ENCODE measurements at places on chromosomes 7 and 10. TPM values are rescaled to one million over a fixed set of nuclear protein-coding genes. Genes with fewer than 3 reads are reported as not detected.

The SUGCT gene
- total RNA-seq = 0.94 TPM

The LZTS2 gene
- total RNA-seq = 41.3 TPM

The PSPH gene
- 23.3 TPM for total RNA-seq

The CNNM1 gene
- total RNA-seq = 22.8 TPM

The WNT8B gene
- total RNA-seq = not detected

The EBF3 gene
- 0.20 TPM for total RNA-seq

The MKX gene
- total RNA-seq = not detected

The ZCWPW1 gene
- total RNA-seq = 1.6 TPM

The PNLIPRP3 gene
- 0.03 TPM for total RNA-seq

The NUTM2E gene
- total RNA-seq = 0.43 TPM

The SPDYE9 gene
- total RNA-seq = not detected

The GIMAP7 gene
- total RNA-seq = not detected

The ZNF487 gene
- 6.7 TPM for total RNA-seq

The BAMBI gene
- total RNA-seq = 9.7 TPM

The PRSS1 gene
- total RNA-seq = not detected

The ADCYAP1R1 gene
- 0.03 TPM for total RNA-seq

The PTN gene
- not detected for total RNA-seq

The ZNF12 gene
- 11.9 TPM for total RNA-seq

The TAS2R40 gene
- not detected for total RNA-seq

The SFXN4 gene
- total RNA-seq = 48.1 TPM

The TUBAL3 gene
- total RNA-seq = 0.31 TPM

The MXI1 gene
- 6.0 TPM for total RNA-seq
